ENCODE measurements at places on chromosomes 16 and 17.
A peak's percentile ranks its signal among the peaks of the same experiment; 100 is the strongest.

DNA sequence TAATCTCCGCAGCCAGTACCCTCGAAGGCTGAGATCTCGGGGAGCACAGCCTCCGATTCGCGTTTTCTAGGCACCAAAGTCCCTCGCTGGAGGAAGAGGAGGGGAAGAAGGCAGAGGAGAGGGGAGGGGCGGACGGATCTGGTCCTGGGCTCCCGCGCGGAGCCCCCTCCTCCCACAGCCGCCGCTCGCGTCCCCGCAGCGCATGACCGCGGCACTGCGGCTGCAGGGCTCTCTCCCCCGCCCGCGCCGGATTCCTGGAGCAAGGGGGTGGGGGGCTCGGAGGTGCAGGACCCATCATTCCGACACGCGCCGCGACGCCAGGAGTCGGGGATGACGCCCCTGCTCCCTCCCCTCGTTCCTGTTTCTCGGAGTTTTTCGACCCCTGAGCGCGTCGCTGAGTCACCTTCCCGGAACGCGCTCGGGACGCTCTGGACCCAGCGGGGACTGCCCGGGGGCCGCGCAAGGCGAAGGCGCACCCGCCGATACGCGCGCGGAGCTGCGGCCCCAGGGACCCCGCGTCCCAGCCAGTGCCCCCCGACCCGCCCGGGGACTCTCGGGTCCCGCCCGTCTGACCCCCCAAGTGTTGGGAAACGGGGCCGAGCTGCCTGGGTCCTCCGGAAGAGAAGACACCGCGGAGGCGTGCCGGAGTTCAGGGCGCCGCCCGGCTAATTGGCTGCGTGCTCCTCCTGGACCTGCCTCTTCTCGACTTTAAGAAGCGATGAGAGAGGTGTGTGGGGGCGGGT, 1.4 kb upstream of the SPHK1 start:
- peak; percentile 81 for DNase-seq

- DNase-seq = no peak
These were observed 29.4 kb downstream of the CYB5D2 start for GRCh38 chr17:4172356-4172755.

DNA sequence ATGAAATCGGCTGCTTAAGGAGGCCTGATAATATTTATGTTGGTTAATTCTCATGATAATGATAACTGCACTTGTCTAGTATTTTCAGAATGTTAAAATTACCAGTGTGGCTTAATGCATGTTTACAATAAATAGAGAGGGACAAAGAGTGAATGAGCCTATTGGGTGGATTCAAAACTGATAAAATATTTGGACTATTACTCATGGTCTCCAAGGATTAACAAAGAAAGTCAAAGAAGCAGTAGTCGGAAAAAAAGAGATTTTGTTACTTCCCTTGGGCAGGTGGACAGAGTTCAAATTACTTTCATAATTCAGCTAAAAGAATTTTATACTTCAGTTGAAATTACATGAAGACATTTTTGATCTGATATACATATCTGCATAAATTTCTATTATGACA, 258.2 kb upstream of the PMFBP1 start:
- no peak for DNase-seq

- no peak for DNase-seq
These were observed 578.2 kb downstream of the TOX3 start for GRCh38 chr16:51968749-51969148.

GRCh38 chr17:27471321-27472269, 15.3 kb downstream of the KSR1 start:
- DNase-seq = peak; percentile 63

- DNase-seq = no peak
These were observed 66.6 kb downstream of the CNTNAP4 start for GRCh38 chr16:76343769-76344168.

DNA sequence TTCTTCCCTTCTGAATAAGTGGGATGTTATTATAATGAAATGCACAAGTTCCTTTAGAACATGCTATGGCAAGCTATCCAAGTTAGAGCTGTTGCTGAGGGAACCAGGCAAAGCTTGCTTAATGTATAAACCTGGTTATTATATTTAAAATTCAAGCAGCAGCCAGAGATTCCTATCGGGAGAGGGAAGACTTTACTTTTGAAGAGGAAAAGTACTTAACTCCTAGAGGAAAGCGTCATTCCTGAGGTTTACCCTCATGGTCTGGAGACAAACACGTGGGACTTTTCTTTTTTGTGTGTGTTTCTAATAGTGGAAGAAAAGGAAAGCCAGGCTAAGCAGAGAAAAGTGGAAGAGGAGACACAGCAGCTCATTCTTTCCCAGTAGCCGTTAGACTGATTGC, 39.9 kb upstream of the MYH10 start:
- DNase-seq = no peak

- no peak for DNase-seq
These were observed 947 bp downstream of the DDX42 start for GRCh38 chr17:63774969-63775265.

GRCh38 chr16:67923414-67924116, 8.1 kb downstream of the CTRL start:
- DNase-seq = no peak

- DNase-seq = no peak
These were observed 6.2 kb downstream of the ACSF2 start for GRCh38 chr17:50432125-50432762.

- no peak for DNase-seq
These were observed 217.4 kb upstream of the ZFHX3 start for GRCh38 chr16:73265124-73265837.

GRCh38 chr16:74107795-74108610, 188.6 kb upstream of the PSMD7 start:
- peak; percentile 25 for DNase-seq

- DNase-seq = no peak
These were observed 112.9 kb downstream of the METRNL start for GRCh38 chr17:83192161-83192788.

DNA sequence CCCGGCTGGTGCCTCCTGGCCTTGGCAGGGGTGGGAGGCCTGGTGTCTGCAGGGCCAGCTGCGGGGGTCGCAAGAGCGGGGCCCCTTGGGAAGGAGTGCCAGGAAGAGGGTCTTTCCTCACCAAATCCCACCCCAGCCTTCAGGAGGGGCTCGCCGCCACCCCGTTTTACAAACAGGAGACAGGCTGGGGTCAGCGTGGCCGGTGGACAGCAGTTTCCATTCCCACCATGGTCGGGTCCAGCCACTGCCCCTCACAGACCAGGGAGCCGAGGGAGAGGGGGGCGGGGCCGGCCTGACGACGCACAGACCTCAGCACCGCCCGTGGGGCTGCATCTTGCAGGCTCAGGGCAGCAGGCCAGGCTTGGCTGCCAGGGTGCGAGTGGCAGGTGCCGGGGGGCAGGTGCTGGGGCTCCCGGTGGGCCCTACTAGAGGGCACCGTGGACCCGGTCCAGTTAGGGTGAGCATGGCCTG, 7.6 kb downstream of the CBFA2T3 start:
- DNase-seq = no peak

DNA sequence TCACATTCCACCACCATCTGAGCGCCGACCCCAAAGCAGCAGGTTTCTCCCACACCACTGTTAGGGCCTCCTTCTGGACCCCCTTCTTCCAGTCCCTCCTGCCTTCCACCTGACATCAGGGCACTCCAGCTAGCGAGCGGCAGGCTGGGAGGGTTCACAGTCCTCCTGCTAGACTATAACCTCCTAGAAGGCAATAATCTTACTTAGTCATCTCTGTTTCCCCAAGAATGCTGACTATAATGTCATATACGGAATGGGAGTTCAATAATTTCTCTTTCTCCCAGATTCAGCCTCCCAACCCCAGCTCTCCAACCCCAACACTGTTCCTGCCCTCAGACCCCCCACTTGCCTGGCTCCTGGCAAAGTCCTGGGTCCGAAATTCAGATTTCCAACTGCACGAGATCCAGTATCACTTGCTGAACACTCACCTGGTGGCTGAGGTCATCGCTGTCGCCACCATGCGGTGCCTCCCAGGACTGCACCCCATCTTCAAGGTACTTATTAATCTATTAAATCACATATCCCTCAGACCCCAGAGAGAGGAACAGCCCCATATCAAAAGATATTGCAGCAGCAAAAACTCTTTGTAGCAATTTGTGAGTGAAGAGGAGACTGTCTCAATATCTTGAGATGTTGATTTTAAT, 5.6 kb downstream of the ALOX12 start:
- DNase-seq = no peak

DNA sequence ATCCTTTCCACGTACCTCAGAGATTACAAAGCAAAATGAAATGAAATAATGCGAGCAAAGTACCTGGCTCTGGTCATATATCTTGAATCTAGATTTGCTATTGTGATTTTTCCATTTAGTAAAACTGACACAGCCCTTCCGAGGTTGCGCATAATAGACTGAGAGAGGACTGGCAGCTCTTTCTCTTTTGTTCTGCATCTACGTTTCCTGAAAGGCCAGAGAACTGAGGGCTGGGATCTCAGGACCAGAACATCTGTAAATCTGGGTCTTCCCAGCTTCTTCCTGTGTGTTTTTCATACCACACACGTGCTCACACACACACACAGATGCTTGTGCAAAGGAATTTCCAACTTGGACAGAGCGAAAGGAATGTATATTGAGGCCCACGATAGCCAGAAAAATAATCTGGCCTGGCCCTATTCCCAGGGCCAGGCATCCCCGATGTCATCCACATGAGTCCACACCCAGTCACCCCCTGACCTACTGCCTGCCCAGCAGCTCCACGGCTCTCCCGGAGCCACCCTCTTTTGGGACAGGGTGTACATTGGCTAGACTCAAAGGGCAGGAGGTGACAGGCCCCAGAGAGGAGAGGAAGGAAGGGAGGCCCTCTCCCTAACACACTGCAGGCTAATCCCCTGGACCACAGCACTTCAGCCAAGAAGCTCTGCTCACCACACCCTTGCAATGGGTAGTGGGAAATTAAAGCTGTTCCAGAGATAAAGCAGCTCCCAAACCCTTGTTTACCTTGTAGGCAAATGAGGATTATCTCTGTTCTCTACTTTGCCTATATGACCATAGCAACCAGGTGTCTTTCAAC, 41.8 kb downstream of the NOL11 start:
- no peak for DNase-seq

GRCh38 chr17:7361906-7362305, 7.0 kb downstream of the TMEM95 start:
- no peak for DNase-seq

- DNase-seq = peak; percentile 28
These were observed 397.4 kb downstream of the NPIPA8 start for GRCh38 chr16:17939122-17939536.

DNA sequence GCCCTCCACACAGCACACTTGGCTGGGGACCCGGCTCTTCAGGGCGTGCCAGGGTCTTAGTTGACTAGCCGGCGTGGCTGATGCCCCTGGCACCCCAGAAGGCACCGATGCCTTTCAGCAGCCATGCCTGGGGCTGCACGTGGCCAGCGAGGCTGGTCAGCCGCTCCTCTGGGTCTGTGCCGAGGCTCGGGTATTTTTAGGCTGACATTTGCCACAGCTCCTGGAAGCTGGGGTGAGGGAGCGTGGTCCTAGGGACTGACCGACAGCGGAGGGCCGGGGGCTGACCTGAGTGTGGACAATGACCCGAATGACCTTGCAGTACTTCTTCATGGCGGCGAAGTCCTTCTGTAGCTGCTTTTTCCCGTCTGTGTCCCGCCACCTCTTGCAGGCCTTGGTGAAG, 3.9 kb downstream of the RPL3L start:
- DNase-seq = no peak

- DNase-seq = no peak
These were observed 53.1 kb upstream of the TANGO6 start for GRCh38 chr16:68790130-68790761.

GRCh38 chr16:30893744-30894539, at the start of gene BCL7C:
Gene BCL7C (minus strand): TSS chr16:30894077. CDS start chr16:30893944, 133 bp downstream.
- DNase-seq = peak; percentile 93

DNA sequence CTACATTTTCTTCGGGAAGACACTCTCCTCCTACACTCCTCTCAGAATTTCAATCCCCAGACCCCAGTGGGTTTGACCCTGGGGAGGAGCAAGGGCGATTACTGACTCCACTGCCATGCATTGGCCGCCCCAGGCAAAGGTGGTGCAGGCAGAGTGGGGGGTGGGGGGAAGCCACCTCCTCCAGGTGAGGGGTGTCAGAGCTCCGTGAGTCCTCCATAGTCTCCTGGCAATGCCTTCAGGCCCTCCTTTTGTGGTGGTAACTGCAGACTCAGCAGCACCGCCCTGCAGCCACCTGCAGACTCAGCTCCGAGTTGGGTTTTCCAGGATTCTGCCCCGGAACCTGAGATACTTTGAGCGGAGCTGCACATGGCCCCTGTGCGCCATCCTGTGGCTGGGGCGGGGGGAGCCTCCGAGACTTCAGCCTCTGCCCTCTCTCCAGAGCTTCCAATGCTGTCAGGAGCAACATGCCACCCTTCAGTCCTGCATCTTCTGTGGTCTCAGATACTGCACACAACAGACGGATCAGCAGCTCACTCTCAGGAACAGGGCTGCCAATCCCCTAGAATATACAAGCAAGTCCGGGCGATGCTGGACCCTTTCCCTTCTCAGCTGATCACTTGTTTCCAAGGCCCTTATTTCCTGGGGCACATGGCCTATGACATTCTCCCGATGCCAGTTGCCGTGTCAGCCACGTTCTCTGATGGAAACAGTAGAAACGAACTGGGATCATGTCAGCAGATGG, 2.4 kb upstream of the SLC47A2 start:
- DNase-seq = no peak

DNA sequence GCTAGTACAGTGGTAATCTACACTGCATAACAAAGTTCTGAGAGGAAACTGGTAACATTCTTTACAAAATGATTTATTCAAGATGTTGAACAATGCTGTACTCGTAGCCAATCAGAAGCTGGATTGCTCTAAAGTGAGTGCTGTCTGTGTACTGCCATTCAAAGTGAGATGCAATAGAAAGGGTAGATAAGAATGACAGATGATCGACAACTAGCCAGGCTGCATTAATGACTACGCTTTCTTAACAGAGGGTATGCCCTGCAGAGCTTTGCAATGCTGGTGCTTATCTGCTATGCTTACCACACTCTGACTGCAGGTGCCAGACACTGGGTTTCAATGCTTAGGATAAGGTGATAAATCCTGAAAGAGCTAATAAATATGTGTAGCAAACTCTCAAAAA, 46.1 kb upstream of the SLC25A19 start:
- no peak for DNase-seq

DNA sequence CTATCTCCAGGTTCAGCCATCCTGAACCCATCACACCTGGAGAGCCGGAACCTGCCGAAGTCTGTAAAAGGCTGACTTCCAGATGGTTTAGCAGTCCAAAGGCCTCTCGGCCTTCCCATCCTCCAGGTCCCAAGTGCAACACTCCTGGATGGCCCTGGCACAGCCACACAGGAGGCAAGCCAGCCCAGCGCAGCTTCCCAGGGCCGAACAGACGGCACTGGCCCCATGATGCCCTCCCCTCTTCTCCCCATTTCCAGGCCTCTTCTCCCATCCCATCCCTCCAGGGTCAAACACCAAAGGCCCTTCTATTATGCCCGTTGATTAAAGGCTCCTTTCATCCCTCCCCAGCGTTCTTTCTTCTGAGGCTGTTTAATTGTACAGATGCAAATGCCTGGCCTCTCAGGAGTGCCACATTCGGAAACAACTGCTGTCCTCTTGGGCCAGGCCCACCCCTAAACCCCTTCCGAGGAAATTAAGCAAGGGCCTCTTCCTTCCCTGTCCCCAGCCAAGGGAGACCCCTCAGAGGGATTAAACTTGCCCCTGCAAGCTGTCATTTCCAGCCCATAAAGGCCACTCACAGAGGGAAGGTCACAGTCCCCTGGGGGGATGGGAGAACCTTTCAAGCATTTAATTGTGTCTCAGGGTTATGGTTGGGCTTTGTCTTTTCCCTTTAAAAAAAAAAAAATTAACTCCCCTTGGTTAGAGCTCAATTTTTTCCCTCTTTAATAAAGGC, 30.8 kb downstream of the AXIN2 start:
- no peak for DNase-seq

GRCh38 chr16:13038591-13038990, 137.2 kb downstream of the SHISA9 start:
- DNase-seq = no peak

- DNase-seq = no peak
These were observed 211.4 kb upstream of the CDH11 start for GRCh38 chr16:65333283-65333682.
